Aorta (tissue), 5 donors: ENCODE measurements at places on chromosomes 16 and 17. TPM values are rescaled to one million over a fixed set of nuclear protein-coding genes. Genes with fewer than 3 reads are reported as not detected.

DNA sequence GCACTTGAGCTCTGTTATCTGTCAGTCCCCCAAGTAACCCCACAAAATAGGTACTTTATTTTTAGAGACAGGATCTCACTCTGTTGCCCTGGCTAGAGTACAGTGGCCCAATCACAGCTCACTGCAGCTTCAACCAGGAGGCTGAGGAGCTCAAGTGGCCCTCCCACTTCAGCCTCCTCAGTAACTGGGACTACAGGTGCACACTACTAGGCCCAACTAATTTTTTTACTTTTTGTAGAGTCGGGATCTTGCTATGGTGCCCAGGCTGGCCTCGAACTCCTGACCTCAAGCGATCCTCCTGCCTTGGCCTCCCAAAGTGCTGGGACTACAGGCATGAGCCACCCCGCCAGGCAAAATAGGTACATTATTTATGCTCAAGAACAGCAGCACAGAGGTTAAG is 99.6 kb downstream of the MGAT5B start:
- no peak for DNase-seq

DNA sequence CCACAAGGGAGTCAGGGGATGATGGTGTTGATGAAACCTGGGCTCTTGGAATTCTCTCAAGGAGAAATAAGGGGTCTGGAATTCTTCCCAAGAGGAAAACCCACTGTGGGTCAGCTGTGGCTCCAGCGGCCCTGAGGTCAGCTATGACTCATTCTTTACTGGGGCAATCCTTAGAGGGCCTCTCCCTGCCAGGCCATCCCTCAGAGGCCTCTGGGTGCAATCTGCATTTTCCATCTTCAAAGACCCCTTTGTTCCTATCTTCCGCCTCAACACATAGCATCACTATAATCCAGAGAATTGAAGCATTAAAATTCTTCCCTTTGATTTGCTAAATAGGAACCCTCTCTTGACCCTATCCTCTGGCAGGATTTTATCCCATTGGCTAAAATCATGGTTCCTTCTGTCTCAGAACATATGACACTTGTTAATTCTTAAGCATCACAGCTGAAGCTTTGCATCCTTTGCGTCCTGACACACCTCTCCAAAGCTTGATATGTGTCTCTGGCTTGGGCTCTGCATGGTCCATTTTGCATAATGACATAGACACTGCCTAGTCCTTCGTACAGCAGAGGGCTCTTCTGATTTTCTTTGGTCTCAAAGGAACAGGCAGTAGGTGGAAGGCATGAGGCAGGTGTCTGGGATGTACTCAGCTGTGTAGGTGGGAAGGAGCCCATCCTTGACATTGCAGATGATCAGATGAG is 4.4 kb upstream of the KRT37 start:
- DNase-seq, result no peak

GRCh38 chr17:75876190-75876937 is 2.0 kb downstream of the TRIM47 start:
- DNase-seq, result peak; percentile 82

Gene TPSAB1
- 3.8 TPM for polyA plus RNA-seq

Gene KRTAP9-8
- not detected for polyA plus RNA-seq
